ENCODE measurements at places on chromosomes 3 and 15. TPM values are rescaled to one million over a fixed set of nuclear protein-coding genes. Genes with fewer than 3 reads are reported as not detected.
A peak's percentile ranks its signal among the peaks of the same experiment; 100 is the strongest.

DNA sequence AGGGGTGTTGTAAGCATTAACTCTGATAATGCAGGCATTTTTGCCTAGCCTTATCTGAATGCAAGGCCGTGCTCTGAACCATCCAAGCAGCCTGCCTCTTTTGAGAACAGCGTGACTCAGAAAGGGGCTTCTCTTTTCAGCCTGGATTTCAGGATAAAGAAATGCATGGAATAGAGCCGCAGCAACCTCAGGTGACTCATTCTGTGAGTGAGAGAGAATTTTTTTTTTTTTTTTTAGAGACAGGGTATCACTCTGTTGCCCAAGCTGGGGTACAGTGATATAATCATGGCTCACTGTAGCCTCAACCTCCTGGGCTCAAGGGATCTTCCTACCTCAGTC is 20.6 kb upstream of the PDE8A start:
- DNase-seq, result no peak

- no peak for DNase-seq
These were observed 15.9 kb upstream of the ALDH1A2 start for GRCh38 chr15:58081456-58081855.

DNA sequence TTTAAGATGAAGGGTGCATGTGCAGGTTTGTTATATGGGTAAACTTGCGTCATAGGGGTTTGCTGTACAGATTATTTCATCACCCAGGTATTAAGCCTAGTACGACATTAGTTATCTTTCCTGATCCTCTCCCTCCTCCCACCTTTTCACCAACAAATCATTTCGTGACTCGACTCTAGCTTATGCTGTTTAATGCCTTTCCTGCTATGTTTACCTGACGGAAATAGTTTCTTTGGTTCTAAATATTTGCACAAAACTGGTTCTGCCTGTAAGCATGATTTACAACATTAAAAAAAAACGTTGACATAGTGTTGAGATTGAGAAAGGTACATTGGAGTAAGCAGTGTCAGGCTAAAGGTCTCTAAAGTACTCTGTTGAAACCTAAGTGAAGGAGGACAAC is 2.4 kb downstream of the GNL3 start:
- no peak for DNase-seq

- DNase-seq, result peak; percentile 63
These were observed 318.0 kb downstream of the FGF12 start for GRCh38 chr3:192409201-192409837.

DNA sequence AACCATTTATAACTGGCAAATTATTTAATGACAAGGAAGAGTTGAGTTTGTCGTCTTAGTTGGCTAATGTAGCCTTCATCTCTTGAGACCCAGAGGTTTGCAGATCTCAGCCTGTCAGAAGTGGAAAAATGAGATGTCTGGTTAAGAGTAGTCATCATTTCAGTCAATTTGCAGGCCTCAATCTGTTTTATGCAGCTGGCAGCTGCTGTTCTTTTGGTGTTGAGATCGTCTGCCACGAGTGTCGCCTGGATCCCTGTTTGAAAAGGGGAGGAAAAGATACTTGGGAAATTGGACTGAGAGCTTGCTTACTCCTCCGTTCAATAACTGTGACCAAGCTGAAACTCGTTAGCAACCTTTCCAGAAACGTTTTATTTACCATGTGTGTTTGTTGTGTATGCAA is 2.3 kb downstream of the PHLDB2 start:
- DNase-seq, result no peak

GRCh38 chr3:139836698-139837464 is 98.1 kb upstream of the CLSTN2 start:
- DNase-seq, result no peak

Gene NOX5
- not detected for total RNA-seq

- DNase-seq, result peak; percentile 14
These were observed 71.3 kb upstream of the LRTM1 start for GRCh38 chr3:54999159-54999558.

- no peak for DNase-seq
These were observed 46.4 kb downstream of the ST3GAL6 start for GRCh38 chr3:98809557-98809956.
